ENCODE measurements at places on chromosomes 6 and 20.

DNA sequence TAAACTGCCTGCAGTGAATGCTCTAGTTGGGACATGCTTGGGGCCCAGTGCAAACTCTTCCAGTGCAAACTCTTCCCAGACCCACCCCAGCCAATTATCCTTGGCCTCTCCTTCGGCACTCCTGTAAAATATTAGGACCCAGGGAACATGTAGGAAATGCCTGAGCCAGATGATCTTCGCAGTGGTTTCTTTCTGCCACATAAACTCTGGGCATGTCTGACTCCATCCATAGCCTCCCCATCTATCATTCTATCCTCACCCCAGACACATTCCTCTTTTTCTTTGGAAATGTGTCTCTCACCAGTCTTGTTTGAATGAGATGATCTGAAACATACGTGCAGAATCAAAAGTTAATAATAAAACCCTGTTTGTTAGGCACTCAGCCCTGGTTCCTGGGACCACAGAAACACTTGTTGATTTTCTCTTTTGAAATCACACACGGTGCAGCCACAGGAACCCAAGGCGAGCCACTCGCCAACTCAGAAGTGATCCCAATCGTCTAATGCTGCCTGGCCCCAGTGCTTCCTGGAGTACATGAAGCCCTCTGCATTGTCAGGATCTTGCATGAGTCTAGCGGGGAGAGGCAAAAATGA lies 108.9 kb upstream of the CST7 start:
- no peak for DNase-seq

GRCh38 chr6:135449246-135449645 lies 48.3 kb downstream of the AHI1 start:
- no peak for DNase-seq

DNA sequence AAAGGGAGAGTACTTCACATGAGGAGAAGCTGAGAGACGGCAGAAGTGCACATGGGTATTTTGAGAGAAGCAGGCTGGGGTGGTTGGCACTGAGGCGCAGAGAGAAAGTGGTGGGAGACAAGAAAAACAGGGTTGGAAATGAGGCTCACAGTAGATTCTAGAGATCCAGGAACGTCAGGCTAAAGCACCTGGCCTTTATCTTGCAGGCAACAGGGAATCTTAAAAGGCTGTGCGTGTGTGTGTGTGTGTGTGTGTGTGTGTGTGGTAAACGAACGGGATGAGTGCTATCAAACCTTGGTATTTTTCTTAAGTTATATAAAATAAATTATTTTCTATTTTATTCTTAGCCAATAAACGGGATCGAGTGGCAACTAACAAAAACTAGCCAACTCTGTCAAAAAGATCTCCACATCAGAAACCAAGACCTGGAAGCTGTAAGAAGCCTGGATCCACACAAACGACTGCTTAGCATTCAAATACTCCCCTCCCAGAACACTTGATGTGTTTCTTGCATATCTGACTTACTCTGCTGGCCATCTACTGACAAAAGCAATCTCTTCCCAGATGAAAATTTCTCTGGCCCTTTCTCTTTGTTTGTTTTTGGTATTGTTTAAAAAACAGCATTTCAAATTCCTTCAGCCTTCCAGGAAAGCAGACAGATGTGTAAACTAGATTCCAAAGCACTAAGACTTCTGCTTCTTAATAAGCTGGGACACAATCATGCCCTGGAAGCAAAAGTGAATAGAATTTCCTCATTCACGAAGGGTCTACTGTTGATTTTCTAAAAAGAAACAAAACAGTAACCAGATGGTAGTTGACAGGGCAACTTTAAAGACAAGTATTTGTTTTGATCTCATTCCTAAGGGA lies 44.8 kb upstream of the FABP7 start:
- no peak for DNase-seq

- DNase-seq: no peak
Measured at GRCh38 chr6:154414021-154414813, 57.6 kb upstream of the IPCEF1 start.

GRCh38 chr6:136658711-136659110 lies 108.5 kb upstream of the MAP7 start:
- no peak for DNase-seq

- no peak for DNase-seq
Measured at GRCh38 chr20:57205606-57206219, 60.7 kb downstream of the BMP7 start.

GRCh38 chr6:121865811-121866210 lies 430.4 kb downstream of the GJA1 start:
- no peak for DNase-seq

DNA sequence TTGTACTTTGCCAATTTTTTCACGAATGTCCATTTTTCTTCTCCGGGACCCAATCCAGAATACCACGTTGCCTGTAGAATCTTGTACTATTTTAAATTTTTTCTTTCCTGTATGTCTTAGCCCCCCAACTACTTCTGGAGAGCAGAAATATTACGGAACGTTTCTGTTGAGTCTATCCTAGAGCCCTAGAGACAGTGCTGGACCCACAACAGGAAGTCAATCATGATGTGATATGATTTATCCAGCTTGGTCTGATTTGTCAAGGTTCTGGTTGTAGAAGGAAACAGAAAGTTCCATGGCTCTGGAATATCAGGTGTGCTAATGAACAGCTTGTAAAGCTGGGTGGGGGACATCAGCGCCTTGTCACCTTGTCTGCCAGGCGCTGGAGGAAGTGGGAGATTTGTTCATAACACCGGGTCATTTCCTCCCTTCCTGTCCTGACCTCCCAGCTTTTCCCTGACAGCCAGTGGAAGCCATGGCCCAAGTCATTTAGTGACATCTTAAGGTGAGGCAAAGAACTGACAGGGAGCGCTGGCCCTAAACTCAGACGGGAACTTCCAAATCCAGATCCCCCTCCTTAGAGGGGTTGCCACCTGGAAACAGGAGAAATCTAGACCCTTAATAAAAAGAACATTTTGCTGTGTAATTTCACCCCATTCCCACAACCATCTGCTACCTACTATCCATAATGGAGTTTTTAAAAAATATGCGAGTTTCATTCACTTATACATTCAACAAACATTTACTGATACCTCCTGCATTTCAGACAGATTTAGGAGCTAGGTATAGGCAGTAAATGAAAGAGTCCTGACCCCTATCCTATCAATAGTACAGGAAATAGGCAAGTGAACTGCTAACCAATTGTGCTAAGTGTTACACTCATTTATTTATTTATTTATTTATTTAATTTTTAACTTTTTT lies 130.5 kb downstream of the ZFP64 start:
- DNase-seq: no peak

DNA sequence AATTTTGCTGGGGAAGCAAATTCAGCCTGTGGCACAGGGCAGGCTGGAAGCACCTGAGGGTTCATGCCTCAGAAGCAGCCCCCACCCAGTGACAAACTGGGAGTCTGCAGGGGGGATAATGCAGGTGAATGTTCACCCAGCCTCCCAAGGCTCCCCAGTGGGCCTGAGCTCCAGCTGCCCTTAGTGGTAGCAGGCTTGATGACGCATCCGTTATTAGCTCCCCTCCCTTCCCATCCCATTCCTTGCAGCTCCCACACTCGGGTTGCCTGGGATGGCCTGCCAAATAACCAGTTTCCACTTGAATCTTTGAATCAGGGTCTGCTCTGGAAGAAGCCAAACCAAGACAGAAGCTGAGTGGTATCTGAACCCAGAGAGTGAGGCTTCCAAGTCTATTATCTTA lies 15.8 kb downstream of the KCNK15 start:
- no peak for DNase-seq

DNA sequence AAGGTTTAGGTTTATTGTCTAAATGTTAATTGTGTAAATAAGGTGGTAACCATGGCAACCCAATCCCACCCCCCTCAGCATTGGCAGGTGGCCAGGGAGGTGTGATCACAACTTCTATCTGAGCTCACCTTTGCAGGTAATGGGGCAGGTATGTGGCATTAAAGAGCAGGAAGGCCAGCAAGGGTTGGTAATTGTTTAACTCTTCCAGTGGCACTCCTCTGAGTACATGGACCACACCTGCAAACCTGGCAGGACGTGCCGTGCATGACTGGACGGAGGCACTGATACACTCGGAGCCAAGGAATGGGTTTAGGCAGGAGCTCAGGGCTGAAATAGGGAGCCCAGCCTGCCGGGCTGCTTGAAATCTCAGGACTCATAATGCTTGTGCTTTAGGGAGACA lies 107.0 kb upstream of the BMP2 start:
- DNase-seq: no peak

DNA sequence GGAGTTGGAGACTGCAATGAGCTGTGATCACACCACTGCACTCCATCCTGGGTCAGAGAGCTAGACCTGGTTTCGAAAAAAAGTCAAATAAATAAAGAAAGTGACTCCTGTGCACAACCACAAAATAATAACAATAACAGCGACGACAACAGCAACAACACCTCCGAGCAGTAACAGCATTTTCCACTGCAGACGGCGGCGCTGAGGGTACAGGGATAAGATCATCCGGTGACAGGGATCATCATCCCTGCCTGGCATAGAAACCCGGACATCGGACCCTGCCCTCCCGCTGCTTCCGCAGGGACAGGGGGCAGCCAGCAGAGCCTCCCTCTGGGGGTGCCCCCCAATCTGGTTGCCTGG lies 11.5 kb downstream of the SRXN1 start:
- DNase-seq: peak; percentile 11

DNA sequence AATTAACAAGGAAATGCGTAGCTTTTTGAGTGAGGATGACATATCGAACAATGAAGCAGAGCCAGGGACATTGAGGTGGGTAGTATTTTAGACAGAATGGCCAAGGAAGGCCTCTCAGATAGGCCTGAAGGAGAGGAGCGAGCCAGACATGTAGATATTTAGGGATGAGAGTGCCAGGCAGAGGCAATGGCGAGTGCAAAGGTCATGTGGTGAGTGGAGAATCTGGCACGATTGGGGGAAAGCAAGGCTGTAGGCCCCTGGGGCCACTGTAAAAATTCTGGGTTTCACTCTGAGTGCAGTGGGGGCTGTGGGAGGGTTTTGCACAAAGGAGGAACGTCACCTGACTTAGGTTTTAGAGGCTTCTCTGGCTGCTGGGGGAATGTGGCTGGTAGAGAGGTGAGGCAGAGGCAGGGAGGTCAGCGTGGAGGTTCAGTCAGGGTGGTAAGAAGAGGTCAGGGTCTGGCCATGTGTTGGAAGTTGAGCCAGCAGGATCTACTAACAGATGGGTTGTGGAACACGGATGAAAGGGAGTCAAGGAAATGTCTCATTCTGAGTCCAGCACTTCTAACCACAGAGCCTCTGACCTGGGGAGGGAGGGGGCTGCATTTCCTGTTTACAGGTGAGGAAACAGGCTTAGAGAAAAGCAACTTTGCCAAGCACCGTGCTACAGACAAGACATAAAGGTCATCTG lies 11.3 kb downstream of the SIRPA start:
- no peak for DNase-seq

GRCh38 chr6:66814156-66814555 lies 1107.1 kb upstream of the EYS start:
- DNase-seq: no peak

- no peak for DNase-seq
Measured at GRCh38 chr20:1894951-1895673, at the start of gene SIRPA. TSS of gene SIRPA (plus strand) at chr20:1895407. CDS start at chr20:1895448, 41 bp downstream.

DNA sequence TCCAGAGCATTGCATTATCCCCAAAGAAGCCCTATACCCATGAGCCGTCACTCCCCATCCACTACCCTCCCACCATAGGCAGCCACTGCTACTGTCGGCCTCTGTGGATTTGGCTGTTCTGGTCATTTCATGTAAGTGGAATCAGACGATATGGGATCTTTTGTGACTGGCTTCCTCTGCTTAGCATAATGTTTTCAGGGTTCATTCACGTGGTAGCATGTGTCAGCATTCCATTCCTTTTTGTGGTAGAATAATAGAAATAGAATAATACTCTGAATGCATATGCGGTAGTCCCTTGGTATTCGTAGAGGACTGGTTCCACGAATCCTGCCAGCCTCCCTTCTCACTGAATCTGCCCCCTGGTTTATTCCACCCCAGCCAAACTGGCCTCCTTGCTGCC lies 402.6 kb upstream of the SULF2 start:
- DNase-seq: no peak

- DNase-seq: no peak
Measured at GRCh38 chr6:5673019-5673790, 333.5 kb downstream of the NRN1 start.

DNA sequence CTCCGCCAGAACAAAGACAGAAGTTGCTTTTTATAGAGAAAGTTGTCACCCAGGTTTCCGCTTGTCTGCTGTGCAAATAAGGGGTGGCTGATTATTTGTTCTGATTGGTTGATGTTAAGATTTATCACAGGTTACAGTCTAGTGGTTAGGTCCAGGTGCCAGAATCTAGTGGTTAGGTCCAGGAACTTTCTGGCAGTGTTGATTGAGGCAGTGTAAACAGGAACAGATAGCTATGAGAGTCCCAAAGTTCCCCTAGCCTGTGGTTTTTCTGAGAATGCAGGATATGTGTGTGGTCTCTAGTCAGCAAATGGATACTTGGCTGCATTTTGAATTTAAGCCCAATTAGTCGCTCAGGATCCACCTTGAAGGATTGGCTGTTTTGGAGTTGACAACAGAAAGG lies 148.0 kb downstream of the TMEM200A start:
- no peak for DNase-seq

- DNase-seq: no peak
Measured at GRCh38 chr6:125195526-125195925, 42.0 kb downstream of the TPD52L1 start.

DNA sequence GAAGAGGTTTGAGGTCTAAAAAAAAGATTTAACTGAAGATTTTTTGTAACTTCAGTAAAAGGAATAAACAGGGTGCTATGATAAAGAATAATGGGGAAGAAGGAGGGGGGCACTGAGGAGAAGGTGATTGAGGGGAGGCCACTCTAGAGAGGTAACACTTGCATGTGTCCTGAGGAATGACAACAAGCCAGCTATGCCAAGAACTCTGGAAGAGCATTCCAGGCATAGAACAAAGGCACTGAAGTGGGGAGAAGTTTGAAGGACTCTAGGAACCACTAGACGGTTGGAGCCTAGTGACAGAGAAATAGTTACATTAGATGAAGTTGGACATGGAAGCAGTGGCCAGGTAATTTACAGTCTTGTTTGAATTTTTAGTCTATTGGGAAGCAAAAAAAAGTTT lies 10.8 kb upstream of the SF3B5 start:
- DNase-seq: no peak

- no peak for DNase-seq
Measured at GRCh38 chr6:89116702-89117101, 1.2 kb downstream of the SRSF12 start.

- no peak for DNase-seq
Measured at GRCh38 chr20:44324343-44324742, 12.5 kb upstream of the R3HDML start.

DNA sequence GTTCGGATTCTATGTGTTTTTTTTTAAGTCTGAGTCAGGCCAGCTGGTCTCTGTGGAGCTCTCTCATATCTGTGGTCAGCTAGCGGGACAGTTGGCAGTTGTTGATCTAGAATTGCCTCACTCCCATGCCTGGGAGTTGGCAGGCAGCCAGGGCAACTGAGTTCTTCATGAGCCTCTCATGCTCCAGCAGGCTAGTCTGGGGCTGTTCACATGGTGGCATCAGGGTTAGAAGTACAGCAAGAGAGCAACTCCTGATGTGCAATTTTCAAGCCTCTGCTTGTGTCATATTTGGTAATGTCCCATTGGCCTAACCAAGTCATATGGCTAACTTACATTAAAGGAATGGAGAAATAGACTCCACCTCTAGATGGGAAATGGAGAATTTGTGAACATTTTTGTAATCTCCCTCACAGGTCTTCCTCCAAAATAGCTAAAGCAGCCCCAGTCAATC lies 6.7 kb upstream of the IFT52 start:
- no peak for DNase-seq
